ENCODE measurements at places on chromosomes 6 and 20.
A peak's percentile ranks its signal among the peaks of the same experiment; 100 is the strongest.

- DNase-seq: no peak
These were observed 436 bp downstream of the CAGE1 start for GRCh38 chr6:7389162-7389450.

DNA sequence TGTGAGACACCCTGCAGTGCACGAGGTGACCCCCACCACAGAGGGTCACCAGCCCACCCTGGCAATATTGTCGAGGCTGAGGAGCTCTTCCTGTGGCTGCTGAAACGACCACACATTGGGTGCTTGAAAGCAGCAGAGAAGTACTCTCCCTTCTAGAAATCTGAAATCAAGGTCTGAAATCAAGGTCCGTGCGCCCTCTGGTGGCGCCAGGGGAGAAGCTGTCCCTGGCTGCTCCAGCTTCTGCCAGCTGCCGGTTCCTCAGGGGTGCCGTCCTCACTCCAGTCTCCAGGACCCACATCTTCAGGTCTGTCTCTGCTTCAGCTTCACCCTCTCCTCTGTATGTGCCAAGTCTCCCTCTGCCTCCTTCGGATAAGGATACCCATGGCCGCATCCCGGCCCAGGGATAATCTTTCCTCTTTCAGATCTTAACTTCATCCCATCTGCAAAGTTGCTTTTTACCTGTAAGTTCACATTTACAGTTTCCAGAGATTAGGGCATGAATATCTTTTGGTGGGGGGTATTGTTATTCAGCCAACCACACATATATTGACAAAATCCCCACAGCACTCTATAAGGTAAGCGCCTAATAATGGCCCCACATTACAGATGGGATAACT, 108.3 kb upstream of the PHACTR3 start:
- DNase-seq: peak; percentile 36

DNA sequence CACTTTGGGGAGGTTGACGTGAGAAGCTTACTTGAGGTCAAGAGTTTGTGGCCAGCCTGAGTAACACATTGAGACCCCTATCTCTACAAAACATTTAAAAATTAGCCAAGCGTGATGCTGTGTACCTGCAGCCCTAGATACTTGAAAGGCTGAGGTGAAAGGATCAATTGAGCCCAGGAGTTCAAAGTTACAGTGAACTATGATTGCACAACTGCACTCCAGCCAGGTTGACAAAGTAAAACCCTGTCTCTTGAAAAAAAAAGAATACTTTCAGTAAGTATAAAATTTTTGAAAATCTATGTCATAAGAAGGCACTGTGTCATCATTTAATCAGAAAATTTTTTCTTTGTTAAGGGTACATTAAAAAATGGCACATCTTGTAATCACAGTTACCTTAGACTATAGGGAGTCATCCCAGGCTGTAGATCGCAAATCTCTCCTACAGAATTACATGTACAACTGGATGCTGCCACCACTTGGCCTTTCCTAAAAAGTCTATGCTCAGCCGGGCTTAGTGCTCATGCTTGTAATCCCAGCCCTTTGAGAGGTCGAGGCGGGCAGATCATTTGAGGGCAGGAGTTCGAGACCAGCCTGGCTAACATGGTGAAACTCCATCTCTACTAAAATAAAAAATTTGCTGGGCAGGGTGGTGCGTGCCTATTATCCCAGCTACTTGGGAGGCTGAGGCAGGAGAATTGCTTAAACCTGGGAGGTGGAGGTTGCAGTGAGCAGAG, 17.0 kb upstream of the MRS2 start:
- DNase-seq: no peak

- DNase-seq: no peak
These were observed at the start of gene GLP1R for GRCh38 chr6:39048481-39049399. Gene GLP1R, plus strand, starts transcription at chr6:39048781. Its CDS starts 60 bp downstream, at chr6:39048841.

- no peak for DNase-seq
These were observed 79.4 kb downstream of the FOXC1 start for GRCh38 chr6:1689141-1689540.

DNA sequence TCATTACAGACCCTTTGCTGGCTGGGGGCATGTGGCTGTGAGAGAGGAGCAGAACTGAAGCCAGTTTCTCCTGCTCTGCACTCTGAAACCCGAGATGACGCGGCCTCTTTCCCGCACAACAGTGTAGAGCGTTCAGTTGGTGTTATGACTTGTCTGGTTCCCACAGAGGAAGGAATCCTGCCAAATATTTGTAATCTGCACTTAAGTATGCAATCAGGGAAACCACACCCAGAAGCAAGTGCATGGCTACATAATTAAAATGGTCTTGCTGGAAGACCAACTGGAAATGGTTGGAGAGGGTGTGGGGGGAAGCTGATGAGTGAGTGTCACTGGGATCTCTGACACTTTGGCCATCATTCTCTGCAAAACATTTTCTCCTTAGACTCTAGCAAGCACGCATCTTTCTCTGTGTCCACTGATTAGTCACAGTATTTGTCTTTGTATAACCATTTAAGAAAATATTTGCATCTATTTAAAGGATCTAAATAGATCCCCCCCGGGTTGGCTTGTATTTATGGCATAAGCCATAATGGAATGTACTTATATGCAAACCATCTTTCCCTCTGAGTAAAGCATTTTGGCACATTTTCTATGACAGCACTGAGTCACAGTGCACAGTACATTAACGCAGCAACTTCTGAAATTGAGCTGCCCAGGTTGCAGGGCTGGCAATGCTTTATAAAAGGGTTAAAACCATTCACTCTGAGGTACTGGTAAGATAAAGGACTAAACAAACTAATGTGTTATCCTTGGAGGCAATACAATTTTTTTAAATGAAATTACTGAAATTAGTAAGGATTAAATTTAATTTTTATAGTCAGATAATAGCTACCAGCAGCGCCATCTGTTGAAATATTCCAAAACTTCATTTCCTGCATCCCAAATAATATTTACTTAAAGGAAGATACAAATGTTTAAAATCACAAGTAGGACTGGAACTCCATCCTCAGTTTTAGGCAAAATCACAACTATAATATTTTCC, 76.7 kb downstream of the FOXC1 start:
- no peak for DNase-seq
